ENCODE measurements at places on chromosomes 7 and 10.

DNA sequence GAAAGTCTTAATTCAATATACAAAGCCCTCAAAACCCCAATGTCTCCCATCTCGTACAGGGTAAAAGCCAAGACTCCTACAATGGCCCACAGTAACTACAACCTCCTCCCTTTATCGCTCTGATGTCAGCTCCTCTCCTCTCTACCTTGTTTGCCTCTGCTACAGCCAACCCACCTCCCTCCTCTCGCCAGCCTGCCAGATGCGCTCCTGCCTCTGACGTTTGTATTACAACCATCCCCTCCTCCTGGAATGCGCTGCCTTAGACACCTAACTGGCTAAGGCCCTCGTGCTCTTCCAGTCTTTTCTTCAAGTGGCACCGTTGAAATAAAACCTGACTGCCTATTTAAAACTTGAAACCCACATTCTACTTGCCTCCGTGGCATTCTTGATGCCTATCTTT, 115.3 kb upstream of the MYO3A start:
- no peak for DNase-seq

- DNase-seq, result no peak
Measured at GRCh38 chr7:42726066-42726785, 185.6 kb downstream of the C7orf25 start.

DNA sequence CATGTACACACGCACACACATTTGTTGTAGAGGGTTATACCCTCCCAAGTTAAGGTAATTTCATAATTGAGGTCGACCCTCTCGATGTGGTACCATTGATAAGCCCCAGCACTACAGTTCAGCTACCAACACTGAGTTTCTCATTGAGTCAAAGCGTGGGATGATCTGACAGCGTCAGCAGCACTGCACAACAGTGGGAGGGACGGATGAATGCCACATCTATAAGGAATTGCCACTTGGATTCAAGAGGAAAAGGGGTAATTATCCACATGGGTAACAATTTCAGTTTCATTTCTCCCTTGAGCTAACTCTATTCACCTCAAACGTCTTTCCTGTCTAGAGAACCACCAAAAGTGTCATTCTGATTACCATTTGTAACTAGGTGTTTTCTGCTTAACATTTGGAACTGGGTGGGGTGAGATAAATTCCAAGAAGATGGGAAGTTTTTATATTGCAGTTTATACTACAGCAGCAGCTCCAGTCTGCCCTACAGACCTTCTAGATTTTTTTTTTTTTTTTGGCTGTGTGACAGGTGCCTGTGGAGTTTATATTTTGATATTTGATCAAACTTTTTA, 342.9 kb downstream of the AUTS2 start:
- no peak for DNase-seq

DNA sequence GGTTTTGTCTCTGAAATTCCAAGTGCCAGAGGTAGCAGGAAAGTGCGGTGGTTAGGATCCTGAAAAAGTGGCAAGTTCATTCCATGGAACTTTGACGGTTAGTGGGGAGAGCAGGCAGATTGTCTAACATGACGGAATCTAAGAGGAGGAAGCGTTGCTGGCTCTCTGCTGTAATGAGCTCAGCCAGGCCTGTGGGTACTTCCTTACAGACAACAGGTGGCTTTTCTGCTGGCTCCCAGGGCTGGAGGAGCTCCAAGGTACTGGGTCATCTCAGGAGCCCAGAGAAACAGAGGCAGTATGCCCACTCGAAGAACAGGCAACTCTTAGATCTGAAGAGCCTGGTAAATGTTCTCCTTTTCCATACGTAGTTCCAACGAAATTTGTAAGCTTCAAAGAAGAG, 3.1 kb upstream of the AIFM2 start:
- DNase-seq, result no peak

- DNase-seq, result no peak
Measured at GRCh38 chr7:84117304-84117703, 77.3 kb downstream of the SEMA3A start.

DNA sequence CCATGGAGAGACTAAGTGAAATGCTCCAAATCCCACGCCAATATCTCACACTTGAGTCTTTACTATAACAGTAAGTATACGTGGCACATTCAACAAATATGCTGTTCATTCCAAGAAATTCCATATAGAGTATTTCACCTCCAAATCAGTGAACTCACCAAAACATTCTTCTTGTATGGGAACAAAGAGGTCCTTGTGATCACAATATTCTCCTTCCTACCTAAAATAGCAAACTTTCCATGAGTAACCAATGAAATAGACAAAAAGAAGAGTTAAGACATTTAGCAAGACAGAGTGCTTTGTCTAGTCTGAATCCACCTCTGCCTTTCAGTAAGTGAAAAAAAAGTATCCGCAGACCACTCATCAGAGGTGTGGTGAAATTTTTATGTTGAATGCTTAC, 77.3 kb upstream of the NXPH1 start:
- DNase-seq, result no peak

DNA sequence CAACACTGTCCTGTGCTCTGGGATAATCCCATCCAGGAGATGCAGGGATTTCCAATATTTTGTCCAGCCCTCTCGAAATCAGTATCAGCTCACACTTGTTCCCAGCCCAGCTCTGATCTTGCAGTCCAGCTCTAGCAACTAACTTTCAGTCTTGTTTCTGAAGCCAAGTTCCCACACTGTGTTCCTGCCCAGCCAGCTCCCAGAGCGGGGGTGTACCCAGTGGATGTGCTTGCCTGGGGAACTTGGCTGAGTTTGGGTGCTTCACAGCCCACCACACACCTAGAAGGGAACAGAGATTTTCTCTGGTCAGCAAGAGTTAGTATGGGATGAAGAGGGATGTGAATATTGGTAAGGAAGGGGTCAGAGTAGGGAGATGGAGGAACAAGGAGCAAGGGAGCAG, 57.5 kb upstream of the RAPGEF5 start:
- no peak for DNase-seq

- no peak for DNase-seq
Measured at GRCh38 chr7:116528008-116528789, 3.4 kb downstream of the CAV1 start.

DNA sequence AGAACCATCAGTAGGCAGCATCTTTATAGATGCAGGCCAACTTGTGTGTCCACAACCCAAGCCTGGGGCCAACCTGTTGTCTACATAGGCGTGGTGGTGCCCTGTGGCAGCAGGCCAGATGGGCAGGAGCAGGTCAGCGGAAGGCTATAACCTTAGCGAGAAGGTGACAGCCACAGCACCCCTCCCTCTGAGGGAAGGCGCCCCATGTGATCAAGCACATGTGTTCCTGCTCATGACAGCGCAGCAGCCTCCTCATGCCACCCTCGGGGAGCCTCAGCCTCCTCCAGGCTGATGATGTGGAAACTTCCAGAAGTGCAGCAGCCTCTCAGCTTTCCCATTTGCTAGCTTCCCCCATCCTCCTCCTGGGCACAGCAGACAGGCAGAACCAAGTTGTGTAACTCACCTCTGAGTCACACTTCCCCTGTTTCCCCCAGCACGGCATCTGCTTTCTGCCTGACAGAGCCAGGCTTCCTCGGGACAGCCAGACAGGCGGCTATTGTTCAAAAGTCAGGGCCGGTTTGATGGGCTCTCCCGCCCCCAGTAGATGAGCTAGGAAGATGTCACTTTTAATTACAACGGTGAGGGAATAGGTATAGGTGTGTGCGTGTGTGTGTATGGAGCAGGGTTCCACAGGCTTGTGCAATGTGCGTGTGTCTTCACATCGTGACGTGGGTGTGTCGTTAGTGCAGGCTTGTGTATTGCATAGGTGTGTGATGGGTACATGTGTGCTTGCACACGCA, 312.0 kb upstream of the ZMIZ1 start:
- peak; percentile 54 for DNase-seq

- DNase-seq, result no peak
Measured at GRCh38 chr10:76229341-76229740, 797.9 kb downstream of the LRMDA start.

DNA sequence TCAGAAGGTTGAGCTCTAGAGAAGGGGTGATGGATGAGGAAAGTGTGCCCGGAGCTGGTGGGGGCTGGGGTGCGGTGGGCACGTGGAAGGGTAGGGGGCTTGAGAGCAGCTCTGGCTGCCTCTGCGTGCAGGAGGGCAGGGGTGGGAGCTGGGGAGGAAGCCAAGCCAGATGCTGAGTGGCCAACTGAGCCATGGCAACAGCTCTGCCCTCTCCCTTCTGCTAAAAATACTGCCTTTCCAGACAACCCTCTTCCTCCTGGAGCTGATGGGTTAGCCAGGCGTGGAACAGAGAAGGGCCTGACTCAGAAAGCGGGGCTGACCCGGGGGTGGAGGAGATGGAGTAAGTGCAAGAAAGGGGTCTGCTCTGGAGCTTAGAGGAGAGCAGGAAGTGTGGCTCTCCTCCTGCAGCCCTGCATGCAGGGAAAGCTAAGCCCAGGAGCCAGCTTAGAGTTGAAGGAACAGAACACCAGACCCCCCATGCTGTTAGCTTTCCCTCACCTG, 114.6 kb upstream of the AGK start:
- no peak for DNase-seq

DNA sequence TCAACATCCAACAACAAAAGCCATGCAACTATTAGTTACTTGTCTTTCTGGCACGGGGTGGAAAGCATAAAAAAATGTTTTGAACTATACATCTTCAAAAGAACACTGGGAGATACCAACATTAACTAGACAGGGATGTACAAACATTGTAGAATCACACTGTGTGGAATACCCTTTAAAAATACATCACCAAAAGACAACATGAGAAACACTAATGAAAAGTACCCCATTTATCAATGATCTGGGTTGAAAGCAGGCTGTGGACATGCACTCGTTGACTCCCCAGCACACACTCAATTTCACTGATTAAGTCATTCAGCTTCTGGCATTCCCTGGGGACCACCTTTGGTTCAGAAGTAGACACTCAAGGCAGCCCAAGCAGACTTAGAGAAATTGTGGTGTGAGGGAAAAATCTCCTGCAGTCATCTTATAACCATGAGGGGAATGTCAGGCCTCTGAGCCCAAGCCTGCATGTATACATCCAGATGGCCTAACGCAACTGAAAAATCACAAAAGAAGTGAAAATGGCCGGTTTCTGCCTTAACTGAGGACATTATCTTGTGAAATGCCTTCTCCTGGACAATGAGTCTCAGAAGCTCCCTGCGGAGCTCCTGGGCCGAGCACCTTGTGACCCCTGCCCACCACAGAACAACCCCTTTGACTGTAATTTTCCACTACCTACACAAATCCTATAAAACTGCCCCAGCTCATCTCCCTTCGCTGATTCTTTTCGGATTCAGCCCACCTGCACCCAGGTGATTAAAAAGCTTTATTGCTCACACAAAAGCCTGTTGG, 53.0 kb downstream of the CACUL1 start:
- no peak for DNase-seq

GRCh38 chr10:52004342-52004949, 305.1 kb upstream of the CSTF2T start:
- peak; percentile 15 for DNase-seq

DNA sequence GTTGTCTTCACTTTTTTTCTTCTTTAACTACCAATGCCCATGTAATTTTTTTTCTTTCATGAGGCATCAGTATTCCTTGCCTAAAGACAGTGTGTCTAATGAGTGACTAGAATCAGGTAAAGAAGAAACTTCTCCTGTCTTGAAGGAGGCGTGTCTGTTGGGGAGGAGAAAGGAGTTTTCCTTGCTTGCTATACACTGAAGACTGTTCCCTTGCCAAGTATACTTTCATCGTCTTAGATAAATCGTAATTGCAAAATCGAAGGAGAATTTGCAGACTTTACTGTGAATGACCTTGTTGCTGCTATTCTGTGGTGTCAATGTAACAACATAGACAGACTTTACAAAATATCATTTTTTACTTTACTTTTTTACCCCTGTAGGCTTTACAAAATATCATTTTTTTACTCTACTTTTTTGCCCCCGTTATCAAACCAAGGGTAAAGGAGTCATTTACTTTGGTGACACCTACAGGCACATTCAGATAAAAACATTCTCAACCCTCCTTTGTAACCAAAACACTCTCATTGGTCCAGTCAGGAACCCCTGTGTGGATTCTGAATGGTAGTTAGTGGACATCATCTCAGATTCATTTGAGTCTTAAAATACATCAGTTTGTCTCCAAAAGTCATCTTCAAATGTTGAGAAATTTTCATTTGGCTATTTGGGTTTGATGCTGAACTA, 232.4 kb downstream of the AHR start:
- peak; percentile 20 for DNase-seq

DNA sequence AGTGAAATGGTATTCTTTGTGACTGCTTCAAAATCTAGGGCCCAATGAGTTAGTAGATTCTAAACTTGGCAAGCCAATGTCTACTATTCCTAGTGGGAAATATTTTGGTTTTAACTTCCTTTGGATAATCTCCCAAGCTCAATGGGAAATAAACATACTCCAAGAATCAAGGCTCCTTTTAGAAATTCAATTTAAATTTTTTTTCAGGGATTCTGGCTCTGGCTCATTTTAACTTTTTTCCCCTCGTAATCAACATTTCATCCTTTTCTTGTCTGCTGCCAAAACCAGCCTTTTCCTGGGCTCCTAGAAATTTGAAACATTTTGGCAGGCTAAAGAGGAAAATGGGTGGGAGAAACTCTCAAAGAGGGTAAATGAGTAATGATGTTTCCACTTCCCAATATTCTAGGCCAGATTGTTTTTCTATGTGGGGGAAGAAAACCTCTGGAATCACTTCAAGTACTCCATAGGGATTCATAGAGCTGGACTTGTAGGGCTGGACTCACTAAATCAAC, 85.6 kb upstream of the AGR3 start:
- DNase-seq, result no peak

DNA sequence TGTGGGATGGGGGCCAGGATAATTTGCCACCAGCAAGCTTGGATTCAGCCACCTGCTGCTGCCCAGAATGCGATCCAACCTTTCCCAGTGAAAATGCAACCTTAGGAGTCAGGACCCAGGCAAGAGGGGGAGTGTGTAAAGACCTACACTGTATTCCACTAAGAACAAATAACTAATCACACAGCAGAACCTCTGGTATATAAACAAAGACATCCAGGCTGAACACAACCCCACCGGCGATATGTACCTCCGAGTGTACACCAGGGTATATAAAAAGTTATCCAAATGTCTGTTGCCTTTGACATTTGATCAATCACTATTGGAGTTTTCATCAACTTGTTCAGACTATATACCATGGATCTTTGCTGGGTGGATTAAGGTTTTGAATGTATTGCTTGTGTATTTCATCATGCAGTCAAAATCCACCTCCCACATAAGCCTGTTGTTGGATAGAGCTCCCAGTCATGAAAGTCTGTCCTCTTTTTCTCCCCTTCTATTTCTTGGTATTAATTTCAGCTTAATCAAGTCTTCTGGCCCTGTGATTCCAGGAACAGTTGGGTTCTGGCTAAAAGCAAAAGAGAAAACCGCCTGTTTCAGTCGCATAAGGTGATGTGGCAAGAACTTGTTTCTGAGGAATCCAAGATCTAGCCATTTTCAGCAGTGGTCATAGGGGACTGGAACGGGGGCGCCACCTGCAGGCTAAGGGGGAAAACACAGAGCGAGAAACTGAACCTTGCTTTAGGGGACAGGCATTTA, 290.7 kb downstream of the CCDC3 start:
- DNase-seq, result peak; percentile 90

GRCh38 chr7:102912742-102913141, at the start of gene LRRC17:
Gene LRRC17, plus strand, starts transcription at chr7:102913000. Its CDS starts 20,914 bp downstream, at chr7:102933914.
- no peak for DNase-seq

All from activated CD4-positive, alpha-beta T cell treated with anti-CD3 and anti-CD28 coated beads, Interleukin-2, Interleukin-6, amounts not matched to agents 100 ng/mL and 50 ng/mL, durations not matched to agents 16 hours and 8 hours (primary cell).